Stimulated activated CD4-positive, alpha-beta T cell treated with anti-CD3 and anti-CD28 coated beads, Interleukin-1b, Interleukin-23, amount 100 ng/mL, for 1 hour (primary cell): ENCODE measurements at places on chromosomes 2 and 18.

- no peak for DNase-seq
These were observed 148.6 kb upstream of the MAP3K20 start for GRCh38 chr2:172926785-172927640.

DNA sequence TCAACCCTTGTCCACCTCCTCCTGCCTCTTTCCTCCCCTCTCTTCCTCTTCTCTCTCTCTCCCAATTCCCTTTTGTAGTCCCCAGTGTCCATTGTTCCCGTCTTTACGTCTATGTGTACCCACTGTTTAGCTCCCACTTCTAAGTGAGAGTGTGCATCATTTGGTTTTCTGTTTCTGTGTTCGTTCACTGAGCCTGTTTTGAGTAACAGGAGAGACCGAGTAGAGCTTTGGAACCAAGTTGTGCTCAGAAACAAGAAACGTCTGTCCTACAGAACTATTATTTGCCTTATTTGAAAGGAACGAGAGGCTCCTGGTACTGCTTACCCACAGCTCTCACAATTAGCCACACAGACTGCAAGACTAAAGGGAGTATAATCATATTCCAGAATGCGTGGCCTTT is 50.1 kb upstream of the MAPRE2 start:
- no peak for DNase-seq

DNA sequence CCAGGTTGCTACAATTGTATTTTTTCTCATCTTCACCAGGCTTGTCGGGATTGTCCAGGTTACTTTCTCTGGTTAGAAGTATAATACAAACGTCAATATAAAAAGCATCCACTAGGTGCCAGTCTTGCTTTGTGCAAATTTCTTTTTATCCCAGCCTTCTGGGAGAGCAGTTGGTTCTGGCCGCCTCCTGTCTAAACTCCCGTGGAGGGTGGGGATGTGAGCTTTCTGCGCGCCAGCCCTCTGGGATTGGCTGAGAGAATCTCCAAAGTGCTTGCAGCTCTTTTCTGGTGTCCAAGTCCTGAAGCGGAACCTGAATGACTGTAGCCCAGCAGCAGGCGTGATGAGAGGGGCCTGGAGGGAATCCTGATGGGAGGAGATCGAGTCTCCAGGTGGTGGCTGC is 22.4 kb upstream of the TOGARAM2 start:
- no peak for DNase-seq

GRCh38 chr2:37215250-37215649 is 16.1 kb downstream of the CEBPZ start:
- no peak for DNase-seq

- DNase-seq, result no peak
These were observed 109.9 kb upstream of the MEIS1 start for GRCh38 chr2:66324909-66325528.

DNA sequence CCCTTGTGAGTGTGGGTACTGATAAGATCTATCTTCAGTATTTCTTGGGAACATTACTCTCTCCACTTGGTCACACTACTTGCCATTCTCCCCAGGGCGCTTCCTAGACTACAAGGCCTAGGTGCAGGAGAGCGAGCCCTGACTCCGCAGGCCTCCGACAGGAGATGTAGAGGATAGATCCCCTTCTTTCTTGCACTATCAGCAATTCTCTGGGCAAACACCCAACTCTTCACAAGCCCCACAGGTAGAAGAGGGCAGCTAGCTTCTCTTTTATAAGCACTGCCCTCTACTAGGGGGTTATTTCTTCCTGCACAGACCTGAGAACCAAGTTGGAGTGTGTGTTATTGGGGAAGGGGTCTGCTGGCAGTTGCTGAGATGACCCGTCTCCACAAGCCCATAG is 10.7 kb upstream of the RMDN2 start:
- no peak for DNase-seq

GRCh38 chr18:610214-610928 is 13.6 kb downstream of the CLUL1 start:
- no peak for DNase-seq

- no peak for DNase-seq
These were observed 119.4 kb downstream of the PARD3B start for GRCh38 chr2:204664708-204665121.

DNA sequence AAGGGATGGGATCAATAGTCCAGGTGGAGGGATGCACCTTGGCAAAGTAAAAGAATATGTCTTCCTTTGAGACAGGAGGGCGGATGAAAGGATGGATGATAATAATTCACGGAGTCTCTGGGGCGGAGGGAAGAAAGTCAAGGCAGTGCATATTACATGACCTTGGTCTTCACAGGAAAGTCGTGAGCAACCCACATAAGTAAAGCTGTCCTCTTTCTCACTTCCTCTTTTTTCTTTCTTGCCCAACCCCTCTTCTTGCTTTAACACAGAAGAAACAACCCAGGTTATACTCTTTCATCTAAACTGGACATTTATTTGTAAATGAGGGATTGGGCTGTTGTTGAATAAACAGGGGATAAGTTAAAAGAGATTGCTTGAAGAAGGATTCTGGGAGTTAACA is 168.7 kb upstream of the SKOR2 start:
- DNase-seq, result no peak

GRCh38 chr2:79259296-79259695 is 99.7 kb upstream of the REG3A start:
- DNase-seq, result no peak

DNA sequence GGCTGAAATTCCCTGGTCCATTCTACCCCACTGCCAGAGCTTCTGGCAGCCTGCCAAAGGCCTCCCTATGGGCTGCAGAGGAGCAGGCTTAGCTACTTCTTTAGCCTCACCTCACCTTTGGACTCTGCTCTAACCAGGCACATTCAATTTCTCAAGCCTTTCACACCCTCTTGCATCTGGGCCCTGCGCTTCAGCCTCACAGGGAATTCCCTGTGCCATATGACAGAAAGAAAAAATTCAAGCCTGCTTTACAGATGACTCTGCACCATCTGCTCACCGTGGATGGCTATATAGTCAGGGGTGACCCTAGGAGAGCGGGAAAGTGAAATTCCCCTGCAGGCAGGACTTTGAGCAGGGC is 62.5 kb downstream of the REEP1 start:
- no peak for DNase-seq

DNA sequence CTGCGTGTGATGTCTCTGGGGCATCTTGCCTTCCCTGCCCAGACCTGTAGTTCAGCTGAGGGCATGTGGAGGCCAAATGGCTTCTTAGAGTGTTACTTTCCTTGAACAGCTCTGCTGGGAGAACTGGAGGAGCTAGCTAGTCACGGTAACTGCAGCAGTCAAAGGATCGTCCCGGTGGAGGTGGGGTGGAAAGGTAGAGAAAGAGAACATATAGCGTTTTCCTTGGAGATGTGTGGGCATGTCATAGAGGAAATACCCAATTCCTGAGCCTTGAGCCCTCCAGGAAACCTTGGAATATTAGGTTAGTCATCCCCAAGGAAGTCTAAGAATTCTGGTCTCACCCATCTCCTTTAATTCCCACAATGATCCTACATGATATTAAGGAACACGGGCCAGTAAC is 33.5 kb upstream of the IL37 start:
- no peak for DNase-seq

DNA sequence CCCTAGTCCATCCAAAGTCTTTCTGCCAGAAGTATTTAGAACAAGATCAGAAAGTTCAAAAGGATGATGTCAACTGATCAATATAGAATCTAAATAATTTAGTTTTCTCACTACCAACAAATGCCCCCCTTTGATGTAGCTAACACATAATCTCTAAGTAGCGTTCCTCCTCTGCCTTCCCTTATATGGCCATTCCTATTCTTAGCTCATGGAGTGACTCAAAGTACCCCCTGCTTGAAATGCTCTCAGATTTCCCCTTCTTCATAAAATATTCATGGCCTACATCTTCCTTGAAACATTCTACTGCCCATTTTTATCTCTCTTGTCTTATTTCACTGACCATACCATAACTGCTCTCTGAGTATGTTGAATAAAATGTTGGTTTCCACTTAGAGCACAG is 151.5 kb downstream of the UPP2 start:
- DNase-seq, result no peak

- no peak for DNase-seq
These were observed 30.2 kb upstream of the ROCK1 start for GRCh38 chr18:21141668-21142422.

DNA sequence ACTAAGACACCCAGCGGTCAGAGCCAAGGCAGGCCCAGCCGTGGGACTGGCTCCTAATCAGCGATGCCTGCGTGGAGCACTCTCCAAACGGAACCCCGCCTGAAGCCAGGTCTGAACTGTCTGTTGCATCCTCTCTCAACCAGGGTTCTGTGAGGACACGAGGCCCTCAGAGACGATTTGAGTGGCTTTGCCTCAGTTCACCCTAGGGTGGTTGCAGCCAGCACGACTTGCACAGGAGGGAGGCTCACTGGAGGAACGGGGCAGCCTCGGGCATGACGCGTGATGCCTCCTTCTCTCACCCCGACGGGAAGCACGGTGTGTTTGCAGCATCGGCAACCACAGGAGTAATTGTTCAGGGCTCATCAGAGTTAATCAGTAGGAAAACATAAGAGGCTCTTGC is 336.4 kb downstream of the EIPR1 start:
- no peak for DNase-seq
